ENCODE measurements at places on chromosomes 1 and 21. TPM values are rescaled to one million over a fixed set of nuclear protein-coding genes. Genes with fewer than 3 reads are reported as not detected.

- no peak for DNase-seq
Observed at GRCh38 chr1:50742523-50742922, 217.5 kb downstream of the FAF1 start.

GRCh38 chr1:98696077-98696476 is 34.6 kb downstream of the SNX7 start:
- DNase-seq, result no peak

- no peak for DNase-seq
Observed at GRCh38 chr21:17725339-17725738, 93.8 kb downstream of the C21orf91 start.

- DNase-seq, result no peak
Observed at GRCh38 chr1:221961532-221962292, 219.8 kb upstream of the DUSP10 start.

Gene TXNDC12
- 14.9 TPM for total RNA-seq
